ENCODE measurements at places on chromosomes 12 and 14.

GRCh38 chr14:33556382-33557121, 394.3 kb downstream of the EGLN3 start:
- no peak for DNase-seq

GRCh38 chr12:123571343-123571813, 13.0 kb upstream of the TMED2 start:
- DNase-seq = peak; percentile 83

- DNase-seq = no peak
These were observed 11.0 kb upstream of the ANKLE2 start for GRCh38 chr12:132772606-132773005.

DNA sequence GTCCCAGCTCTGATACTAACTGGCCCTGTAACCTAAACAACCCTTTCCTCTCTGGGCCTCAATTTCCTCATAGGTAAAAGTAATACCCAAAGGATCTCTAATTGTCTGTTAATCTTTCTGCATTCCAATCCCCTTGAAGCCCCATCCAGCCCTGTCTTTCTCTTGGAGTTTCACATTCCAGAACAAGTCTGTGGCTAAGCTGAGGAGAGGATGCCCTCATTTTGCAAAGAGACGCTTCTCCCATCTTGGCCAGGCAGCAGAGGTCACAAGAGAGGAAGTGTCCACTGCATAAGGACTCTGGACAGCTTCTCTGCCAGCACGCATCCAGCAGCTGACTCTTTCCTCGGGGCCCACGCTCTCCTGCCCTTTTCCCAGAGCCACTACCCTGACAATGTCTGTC, 263.4 kb upstream of the FKBP4 start:
- no peak for DNase-seq

- DNase-seq = peak; percentile 29
These were observed 37.8 kb downstream of the MYO1H start for GRCh38 chr12:109385339-109386058.

Measured in SHP77 (cell line).